ENCODE measurements at places on chromosomes 6 and 20.

DNA sequence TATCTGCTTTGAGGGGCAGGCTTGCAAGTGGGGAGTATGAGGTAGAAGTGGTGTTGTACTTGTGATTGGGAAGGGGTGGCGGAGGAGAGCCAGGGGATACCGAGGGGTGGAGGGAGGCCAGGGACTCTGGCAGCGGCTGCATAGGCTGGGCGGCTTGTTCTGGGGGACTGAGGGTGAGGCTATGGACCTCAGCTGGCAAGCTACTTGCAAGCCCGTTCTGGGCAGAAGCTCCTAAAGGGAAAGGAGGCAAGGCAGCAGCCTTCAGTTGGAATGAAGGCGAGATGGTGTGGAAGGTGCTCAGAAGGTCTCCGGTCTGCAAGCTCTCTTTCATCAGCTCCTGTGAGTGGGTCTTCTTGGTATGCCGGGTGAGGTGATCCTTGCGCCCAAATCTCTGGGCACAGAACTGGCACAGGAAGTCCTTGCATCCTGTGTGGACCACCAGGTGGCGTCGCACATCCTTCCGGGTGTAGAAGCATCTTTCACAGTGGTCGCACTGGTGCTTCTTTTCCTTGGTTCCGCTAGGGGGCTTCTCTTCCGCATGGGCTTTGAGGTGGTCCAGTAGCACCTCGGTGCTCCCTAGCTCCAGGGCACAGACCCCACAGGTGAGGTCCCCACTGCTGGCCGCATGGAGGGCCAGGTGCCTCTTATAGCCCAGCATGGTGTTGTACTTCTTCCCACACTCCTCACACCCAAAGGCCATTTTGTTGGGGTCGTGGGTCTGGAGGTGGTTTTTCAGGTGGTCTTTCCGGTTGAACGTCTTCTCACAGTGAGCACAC, 66.0 kb downstream of the PLAGL1 start:
- peak; percentile 82 for DNase-seq

DNA sequence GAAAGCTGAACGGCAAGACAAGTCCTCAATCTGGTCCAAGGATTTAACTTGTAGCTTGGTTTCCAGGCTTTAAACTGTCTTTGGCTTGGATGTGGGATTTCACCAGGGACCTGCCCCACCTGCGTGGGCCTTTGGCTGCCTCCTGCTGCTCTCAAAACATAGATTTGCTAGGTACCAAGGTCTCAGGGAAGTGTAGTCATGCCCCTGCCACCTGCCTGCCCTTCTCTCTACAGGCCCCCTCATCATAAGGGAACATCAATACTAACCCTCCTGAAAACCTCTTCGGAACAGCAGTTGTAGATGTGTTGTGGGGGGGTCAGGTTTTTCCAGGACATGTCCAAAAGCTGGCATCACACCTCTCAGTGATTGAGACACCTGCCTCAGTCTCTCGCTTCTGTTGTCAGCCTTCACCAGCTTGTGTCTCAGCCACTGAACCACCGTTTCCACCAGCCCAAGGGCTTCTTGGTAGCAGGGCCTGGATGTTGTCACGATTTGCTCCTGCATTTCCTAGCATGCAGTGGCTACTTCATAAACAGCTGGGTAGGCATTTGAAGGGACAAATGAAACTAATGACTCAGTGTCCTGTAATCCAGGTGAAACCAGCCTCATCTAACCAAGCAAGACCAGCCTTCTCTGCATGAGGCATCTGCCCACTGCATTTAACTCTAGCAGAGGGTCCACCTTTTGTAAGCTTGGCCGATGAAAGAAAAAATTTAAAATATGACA, 141.6 kb upstream of the THBS2 start:
- DNase-seq = no peak

- DNase-seq = peak; percentile 8
Observed at GRCh38 chr6:169886631-169887227, 135.3 kb downstream of the ERMARD start.

DNA sequence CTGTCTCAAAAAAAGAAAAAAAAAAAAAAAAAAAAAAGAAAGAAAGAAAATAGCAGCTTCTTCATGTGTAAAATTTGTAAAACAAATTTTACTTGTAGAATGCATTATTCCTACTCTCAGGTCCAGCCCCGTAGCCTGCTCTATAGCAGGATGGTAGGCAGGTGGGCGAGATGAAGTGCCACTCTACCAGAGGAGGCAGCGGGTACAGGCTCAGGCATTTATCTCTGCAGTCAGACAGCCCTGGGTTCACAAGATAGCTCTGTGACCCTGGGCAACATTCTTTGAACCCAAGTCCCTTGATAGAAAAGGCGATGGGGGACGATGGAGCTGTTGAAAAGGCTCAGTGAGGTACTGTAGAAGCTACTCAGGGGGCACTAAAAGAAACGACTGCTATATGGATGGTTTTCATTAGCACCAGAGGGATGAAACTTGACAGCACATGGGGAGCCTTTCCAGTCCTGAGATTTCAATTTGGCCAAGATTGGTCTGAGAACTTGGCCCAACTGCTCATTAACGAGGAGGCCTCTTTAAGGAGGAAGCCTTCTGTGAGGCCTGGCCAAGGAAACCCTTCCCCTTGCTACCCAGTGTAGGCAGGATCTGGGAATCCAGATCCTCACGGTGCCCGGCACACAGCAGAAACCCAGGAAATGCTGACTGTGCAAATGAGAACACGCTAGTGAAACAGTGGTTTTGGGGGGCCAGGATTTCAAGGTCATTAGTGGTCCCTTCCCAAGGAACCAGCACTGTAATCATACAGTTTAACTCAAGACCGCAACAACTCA, 63.1 kb downstream of the MYH7B start:
- DNase-seq = no peak

GRCh38 chr6:37373822-37374471, 20.2 kb downstream of the RNF8 start:
- peak; percentile 23 for DNase-seq

- DNase-seq = no peak
Observed at GRCh38 chr6:101454106-101454676, 60.7 kb downstream of the GRIK2 start.

GRCh38 chr6:152669895-152670294, 27.8 kb upstream of the MYCT1 start:
- no peak for DNase-seq

DNA sequence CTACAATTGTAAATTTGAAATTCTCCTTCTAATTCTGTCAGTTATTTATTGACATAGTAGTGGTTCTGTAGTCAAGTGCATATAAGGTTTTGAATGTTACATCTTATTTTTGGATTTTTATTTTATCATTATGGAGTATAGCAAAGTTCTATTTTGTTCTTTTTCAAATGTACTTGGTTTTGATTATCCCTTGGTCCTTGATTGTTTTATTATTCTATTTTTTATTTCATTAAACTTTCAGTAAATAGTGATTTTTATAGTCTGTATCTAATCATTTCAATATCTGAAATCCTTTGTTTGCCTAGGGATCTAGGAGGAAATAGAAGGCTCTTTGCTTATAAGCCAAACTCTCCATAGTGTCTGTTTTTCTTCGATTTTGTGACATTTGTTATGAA, 87.8 kb downstream of the HFE start:
- no peak for DNase-seq

- peak; percentile 55 for DNase-seq
Observed at GRCh38 chr6:137697267-137697938, 169.7 kb upstream of the TNFAIP3 start.

Data from iPS-NIHi11 (cell line).